ENCODE measurements at places on chromosomes 3 and 15.

- no peak for DNase-seq
Observed at GRCh38 chr3:120559242-120560061, 36.7 kb upstream of the NDUFB4 start.

DNA sequence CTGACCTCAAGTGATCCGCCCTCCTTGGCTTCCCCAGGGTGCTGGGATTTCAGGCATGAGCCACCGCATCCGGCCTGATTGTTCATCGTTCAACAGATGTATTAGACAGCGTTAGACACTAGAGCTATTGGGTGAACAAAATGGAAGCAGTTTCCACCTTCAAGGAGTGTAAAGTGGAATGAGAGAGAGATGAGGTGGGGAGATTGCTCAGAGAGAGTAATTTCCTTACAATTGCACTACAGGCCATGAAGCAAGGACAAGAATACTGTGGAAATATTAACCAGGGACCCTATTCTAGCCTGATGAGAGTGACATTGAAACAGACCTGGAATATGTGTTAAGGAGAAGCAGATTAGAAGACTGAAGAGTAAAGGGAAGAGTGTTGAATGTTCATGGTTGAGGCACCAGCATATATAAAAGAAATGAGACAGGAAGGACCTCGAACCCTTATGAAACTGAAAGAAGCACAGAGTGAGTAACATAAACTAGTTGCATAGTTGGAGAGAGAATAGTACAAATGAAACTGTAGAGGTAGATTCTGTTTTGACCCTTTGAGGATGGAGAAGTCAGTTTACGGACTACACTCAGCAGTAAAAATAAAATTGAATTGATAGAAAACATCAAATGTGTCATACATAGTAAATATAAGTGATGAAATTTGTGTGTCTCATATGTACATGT, 7.2 kb downstream of the RTF1 start:
- no peak for DNase-seq

- no peak for DNase-seq
Observed at GRCh38 chr15:77550301-77551251, 82.1 kb downstream of the LINGO1 start.

DNA sequence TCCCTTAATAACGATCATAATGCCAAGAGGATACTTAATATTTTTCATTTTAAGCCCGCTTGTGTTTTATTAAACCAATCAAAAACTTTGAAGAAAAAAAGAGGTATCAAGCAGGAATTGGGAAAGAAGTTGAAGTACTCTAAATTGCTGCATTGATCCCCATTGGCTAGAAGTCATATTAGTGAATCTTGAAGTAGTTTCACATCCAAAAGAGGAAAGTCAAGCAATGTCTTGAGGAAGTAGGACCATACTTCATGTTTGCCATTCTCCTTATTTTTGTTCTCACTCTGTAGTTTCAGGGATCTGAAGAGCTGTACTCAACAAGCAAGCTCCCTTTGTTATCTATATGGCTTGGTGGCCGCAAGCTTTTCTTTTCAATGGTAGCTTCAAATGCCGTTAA, 2.2 kb downstream of the SCAANT1 start:
- DNase-seq, result no peak

- DNase-seq, result no peak
Observed at GRCh38 chr15:50886611-50887345, 21.7 kb upstream of the AP4E1 start.

GRCh38 chr15:40787344-40787841, 17.6 kb downstream of the C15orf62 start:
- DNase-seq, result no peak

DNA sequence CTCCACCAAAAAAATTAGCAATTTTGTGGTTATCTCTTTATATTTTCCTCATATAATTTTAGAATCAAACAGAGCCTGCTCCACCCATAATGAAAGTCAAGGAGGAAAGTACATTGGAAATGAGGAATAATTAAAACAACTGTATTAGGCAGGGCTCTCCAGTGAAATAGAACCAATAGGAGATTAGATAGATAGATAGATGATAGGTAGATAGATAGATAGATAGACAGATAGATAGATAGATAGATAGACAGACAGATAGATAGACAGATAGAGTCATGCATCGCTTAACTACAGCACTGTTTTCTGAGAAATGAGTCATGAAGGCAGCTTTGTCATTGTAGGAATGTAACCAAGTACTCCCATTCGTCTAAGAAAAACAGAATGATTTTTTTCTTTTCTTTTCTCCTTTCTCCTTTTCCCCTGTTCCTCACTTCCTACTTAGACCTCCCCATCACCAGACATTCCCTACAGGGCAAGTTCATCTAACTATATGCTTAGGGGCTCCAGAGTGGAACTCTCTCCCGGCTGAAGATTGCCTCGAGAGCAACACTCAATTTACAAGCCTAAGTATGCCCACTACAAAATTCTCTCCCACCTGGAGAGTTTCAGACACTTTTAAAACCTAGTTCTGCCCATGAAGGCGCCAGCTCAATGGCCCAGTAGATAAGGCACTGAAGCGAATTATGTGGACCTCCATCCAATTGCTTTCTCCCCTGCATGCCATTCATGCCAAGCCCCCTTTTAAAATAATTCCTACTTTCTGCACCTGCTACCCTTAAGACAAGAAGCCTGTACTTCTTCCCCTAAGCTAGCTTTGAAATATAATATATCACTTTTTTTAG, 53.3 kb upstream of the LIPC start:
- no peak for DNase-seq

DNA sequence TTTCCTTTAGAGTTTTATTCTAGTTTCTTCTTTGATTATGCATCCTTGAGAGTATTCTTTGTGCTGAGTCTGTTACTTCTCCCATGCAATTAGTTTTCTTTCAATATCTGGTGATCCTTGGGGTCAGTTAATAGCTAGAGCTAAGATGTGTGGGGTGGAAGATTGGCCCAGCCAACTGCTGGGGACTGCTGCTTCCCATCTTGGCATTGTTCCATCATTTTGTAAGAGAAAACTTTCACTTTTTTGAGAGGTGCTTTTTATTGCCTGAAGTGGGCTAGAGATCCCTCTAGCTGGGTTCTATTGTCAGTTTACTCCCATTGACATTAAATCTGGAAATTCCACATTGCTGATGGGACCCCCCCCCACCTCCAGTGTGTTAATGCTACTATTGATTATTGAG, 15.4 kb downstream of the BCL2L10 start:
- DNase-seq, result no peak

DNA sequence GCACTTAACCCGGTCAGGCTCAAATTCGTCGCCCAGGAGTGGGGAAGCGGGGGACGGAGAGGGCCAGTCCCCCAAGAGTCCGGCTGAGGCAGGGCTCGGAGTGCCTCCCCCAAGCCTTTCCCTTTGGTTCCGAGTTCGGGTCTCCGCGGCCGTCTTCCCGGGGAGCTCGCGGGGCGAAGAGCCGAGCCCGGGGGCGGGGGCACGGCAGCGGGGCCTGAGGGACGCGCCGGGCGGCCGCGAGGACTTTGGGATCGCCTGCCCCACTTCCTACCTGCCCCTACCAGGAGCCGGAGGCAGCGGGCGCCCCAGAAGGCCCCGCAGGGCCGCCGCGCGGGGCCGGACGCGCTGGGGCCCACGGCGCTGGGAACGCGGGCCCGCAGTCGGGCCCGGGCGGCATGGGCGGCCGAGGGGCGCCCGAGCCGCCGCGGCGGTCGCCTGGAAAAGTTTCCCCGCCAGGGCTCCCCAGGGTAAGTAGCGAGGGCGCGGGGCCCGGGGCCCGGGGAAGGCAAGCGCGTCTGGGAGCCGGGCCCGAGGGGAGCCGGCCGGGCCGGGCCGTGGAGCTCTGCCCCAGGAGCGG, 2.8 kb downstream of the FURIN start:
- no peak for DNase-seq

- DNase-seq, result no peak
Observed at GRCh38 chr3:173529062-173529711, 131.6 kb downstream of the NLGN1 start.

GRCh38 chr3:34929036-34929435, 710.3 kb upstream of the ARPP21 start:
- no peak for DNase-seq

DNA sequence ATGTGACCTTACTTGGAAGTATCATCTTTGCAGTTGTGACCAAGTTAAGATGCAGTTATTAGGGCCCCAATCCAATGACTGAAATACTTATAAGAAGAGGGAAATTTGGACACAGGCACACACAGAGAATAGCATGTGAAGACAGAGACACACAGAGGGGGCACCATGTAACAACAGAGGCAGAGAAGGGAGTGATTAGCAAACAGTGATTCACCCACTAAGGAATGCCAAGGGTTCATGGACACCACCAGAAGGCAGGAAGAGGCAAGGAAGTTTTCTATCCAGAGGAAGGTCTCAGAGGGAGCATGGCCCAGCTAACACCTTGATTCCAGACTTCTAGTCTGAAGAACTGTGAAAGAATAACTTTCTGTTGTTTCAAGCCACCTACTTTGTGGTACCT, 25.0 kb downstream of the SIDT1 start:
- no peak for DNase-seq

DNA sequence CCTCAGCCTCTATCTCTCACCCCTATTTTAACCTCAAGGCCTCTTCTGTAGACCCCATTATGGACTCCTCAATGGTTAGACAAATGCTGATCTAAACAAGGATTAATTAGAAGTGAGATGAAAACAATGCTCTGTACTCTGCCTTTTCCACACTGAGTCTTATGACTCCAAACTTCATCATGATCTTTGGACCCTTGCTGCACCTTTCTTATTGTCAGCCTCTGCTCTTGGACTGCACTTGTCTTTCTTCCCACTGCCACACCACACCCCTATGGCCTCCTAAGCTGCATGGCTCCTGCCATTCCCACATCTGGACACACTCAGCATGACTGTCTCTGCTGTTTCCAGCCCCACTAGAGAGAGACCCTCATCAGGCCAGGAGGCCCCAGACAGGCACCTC, 348.2 kb downstream of the RORA start:
- DNase-seq, result no peak

DNA sequence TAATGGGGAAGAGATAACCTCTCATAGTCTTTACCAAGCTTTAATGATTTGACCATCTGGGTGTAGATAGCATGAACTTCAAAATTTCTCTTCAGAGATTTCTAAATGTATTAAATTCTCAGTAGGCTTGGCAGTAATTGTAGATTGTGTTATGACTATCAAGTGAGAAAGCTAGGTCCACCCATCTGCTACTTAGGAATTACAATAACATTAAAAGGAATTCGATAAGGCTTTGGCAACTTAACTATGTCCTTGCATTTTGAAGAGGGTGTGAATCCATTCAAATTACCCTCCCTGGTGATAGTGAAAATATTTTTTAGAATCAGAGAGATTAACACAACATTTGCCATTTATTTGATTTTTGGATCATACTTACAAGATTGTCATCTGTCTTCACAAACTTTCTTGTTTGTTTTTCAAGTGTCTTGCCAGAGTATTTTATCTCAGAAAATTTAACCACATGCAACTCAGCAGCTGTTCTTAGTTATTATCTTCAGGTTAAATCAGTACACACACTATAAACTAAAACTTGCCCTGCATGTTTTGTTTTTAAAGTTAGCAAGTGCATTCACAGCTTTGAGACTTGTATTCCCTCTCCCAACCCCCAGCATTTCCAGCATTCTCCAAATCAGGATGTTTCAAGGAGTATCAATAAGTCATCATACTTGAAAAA, 69.6 kb upstream of the COL8A1 start:
- no peak for DNase-seq

- no peak for DNase-seq
Observed at GRCh38 chr15:82838096-82838735, 28.8 kb downstream of the WHAMM start.

GRCh38 chr3:99870712-99871111, 53.0 kb downstream of the CMSS1 start:
- no peak for DNase-seq

- DNase-seq, result no peak
Observed at GRCh38 chr15:101055411-101055810, 136.3 kb downstream of the LRRK1 start.

- DNase-seq, result no peak
Observed at GRCh38 chr3:100455841-100456550, 36.4 kb upstream of the TMEM45A start.

GRCh38 chr3:50617096-50617791, at the start of gene MAPKAPK3:
Gene MAPKAPK3, plus strand, starts transcription at chr3:50617151. Its CDS starts 415 bp downstream, at chr3:50617566.
- no peak for DNase-seq

DNA sequence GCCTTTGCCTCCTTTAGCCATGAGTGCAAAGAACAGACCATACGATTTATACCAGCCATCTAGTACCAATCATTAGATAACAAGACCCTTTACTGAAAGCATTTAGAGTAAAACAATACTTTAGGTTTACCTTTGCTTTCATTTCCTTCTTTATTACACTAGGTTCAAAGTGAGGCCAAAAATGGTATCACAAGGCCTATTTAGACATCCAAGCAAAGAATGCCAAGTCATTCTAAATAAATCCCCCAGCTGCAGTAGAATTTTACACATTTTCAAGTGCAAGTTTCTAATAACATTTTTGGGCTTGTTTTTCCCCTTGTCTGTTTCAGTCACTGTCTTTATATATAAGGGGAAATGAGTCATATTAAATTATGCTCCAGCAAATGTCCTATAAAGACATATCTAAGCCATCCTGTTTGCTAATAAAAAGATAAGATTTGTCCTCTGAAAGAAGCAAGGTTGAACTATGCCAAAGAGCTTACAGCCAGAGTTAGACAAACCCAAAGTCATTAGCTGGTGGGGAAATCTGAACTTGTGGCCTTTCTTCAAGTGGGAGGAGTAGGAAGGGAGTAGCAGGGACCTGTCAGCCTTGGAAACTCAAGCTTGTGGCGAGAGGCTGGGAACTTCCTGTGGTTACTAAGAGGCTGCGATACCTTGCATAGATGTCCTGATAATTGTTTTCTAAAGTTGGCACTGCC, 232.7 kb downstream of the MECOM start:
- no peak for DNase-seq

GRCh38 chr15:75551091-75551490, 28.0 kb downstream of the PTPN9 start:
- DNase-seq, result no peak

- no peak for DNase-seq
Observed at GRCh38 chr3:48689384-48689783, 3.7 kb upstream of the NCKIPSD start.

- DNase-seq, result no peak
Observed at GRCh38 chr3:10816019-10816862, at the start of gene SLC6A11. Gene SLC6A11, plus strand, starts transcription at chr3:10816228. Its CDS starts 38 bp downstream, at chr3:10816266.

DNA sequence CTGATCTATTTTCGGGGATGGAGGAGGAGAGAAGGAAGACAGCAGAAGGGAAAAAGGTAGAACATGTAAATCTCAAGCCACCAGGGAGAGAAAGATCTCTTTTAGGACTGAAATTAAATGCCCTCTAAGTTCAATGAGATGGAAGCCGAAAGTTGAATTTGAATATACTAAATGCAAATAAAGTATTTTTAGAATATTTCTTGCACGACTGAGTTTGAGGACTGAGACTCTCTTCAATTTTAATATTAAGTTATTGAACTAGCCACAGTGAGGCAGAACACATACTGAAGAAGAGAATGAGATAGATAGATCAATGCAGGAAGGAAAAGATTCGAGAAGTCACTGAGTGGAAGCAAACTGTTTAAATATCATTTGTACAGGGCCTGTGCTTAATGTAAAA, 399.9 kb upstream of the CBLB start:
- no peak for DNase-seq

DNA sequence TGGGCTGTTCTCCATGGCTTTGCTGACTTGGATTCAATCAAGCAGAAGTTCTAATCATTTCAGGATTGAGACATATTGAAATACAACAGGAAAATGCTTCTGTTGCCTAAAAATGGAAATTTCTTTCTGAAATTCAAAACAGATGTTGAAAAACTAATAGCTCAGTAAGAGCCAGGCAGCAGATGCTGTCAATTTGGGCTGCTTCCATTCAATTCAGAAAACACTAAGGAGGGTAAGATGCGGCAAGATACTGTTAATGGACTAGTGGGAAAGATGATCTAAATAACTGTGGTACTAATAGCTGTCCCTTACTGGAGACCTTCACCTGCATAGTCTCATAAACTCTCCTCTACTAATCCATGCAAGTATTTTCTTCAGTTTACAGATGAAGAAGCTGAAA, 53.5 kb downstream of the DGKG start:
- DNase-seq, result no peak

All from SK-N-MC (cell line).